ENCODE measurements at places on chromosomes 5 and 9.
A peak's percentile ranks its signal among the peaks of the same experiment; 100 is the strongest.

GRCh38 chr5:94901191-94901979, 282.9 kb downstream of the SLF1 start:
- no peak for DNase-seq

DNA sequence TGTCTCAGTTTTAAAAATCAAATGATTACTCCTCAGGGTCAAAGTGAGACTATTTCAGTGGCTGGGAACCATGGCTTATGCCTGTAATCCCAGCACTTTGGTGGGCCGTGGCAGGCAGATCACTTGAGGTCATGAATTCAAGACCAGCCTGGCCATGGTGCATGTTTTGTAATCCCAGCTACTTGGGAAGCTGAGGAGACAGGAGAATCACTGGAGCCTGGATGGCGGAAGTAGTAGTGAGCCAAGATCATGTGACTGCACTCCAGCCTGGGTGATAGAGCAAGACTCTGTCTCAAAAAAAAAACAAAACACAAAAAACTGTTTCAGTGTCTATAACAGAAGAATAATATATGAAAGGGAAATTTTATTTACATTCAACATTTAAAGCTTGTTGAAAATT, 182.9 kb downstream of the ARHGEF28 start:
- no peak for DNase-seq

- no peak for DNase-seq
These were observed 64.7 kb downstream of the SH3PXD2B start for GRCh38 chr5:172389578-172390112.

GRCh38 chr5:158807-159447, 32.4 kb upstream of the LRRC14B start:
- DNase-seq: no peak

GRCh38 chr5:37133939-37134338, 115.2 kb downstream of the CPLANE1 start:
- DNase-seq: no peak

- DNase-seq: no peak
These were observed 515.8 kb upstream of the ARRDC3 start for GRCh38 chr5:91898898-91899297.

- no peak for DNase-seq
These were observed 80.4 kb downstream of the GRAMD2B start for GRCh38 chr5:126503602-126504104.

DNA sequence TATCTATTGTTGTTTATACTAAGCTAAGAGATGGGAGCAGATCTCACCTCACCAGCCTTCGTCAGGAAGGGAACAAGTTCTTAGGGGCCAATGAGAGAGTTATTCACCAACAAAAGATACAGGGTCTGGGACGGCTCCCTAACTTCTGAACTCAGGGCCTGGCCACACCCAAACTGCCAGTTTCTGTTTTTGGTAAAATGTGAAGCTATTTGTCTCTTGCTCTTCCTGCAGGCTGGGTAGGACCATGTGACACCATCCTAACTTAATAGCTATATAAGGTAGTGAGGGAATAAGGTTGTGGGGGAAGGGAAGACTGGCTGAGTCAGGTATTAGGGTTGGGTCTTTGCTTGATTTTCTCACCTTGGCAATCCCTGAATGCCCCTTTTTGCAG, 480.5 kb downstream of the KDM4C start:
- no peak for DNase-seq

DNA sequence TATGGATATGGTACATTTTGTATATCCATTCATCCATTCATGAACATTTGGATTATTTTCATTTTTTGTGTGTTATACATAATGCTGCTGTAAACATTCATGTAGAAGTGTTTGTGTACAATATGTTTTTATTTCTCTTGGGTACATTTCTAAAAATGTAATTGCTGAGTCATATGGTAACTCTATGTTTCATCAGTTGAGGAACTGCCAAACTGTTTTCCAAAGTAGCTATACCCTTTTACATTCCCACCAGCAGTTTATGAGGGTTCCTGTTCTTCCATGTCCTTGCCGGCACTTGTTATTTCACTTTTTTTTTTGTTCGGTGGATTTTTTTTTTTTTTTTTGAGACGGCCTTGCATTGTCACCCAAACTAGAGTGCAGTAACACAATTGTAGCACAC, 54.0 kb upstream of the MCCC2 start:
- no peak for DNase-seq

DNA sequence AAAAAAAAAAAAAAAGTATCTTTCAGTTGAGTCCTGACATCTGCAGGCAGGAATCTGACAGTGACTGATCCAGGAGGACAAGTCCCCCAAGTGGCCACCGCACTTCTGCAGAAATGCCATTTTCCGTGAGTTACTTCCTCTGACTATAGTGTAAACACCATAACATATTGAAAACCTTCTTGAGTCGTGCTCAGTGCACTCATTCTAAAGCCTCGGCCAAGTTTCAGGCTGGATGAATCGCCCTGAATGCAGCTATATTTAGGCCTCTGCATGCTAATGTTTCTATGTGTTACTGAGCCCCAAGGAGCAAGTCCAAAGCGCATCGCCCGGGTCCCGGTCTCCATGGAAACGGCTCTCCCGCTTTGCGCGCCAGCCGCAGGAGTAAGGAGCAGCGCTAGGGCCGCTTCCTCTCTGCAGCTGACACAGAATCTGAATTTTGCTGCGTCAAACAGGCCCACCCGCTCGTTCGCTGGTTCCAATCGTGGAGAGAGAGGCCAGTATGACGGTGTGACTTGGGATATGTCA, 335.4 kb downstream of the MSX2 start:
- no peak for DNase-seq

DNA sequence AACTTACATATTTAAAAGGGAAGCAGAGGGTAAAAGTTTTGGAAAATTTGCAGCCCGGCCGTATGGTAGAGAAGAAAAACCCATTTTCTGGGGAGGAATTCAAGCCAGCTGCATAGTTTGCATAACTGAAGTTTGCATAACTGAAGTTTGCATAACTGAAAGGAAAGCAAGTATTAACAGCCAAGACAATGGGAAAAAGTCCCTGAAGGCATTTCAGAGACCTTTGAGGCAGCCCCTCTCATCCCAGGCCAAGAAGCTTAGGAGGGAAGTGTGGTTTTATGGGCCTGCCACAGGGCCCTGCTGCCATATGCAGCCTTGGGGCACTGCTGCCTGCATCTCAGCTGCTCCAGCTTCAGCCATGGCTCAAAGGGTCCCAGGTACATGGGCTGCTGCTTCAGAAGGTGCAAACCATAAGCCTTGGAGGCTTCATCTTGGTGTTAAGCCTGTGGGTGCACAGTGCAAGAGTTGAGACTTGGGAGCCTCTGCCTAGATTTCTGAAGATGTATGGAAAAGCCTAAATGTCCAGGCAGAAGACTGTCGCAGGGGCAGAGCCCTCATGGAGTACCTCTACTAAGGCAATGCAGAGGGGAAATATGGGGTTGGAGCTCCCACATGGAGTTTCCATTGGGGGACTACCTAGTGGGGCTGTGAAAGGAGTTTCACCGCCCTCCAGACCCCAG, 36.9 kb upstream of the CXCL14 start:
- DNase-seq: no peak

GRCh38 chr5:145292278-145292677, 542.9 kb downstream of the PRELID2 start:
- no peak for DNase-seq

DNA sequence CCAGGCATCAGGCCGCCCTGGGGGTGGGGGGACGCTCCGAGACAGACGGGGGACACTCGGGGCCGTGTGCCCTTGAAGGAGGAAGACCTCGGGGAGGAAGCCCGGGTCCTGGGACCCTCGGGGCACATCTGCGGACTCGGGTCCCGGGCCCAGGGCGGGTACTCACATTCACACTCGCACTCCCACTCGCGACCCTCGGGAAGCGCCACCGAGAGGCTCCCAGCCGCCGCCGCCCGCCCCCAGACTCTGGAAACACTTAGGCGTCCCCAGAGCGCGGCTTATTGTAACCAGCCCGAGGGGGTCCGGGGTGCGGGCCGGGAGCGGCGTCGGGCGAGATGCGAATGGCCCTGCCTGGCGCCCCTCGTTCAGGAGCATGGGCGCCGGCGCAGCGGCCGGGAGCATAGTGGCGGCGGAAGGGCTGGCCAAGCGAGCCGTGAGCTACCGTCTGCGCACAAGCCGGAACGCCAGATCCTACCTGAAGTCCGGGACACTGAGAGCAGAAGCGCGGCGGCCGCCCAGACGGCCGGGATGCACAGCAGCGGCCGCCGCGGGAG, 559 bp downstream of the ROR2 start:
- DNase-seq: no peak

GRCh38 chr9:98989036-98990000, 45.6 kb downstream of the COL15A1 start:
- DNase-seq: peak; percentile 99

DNA sequence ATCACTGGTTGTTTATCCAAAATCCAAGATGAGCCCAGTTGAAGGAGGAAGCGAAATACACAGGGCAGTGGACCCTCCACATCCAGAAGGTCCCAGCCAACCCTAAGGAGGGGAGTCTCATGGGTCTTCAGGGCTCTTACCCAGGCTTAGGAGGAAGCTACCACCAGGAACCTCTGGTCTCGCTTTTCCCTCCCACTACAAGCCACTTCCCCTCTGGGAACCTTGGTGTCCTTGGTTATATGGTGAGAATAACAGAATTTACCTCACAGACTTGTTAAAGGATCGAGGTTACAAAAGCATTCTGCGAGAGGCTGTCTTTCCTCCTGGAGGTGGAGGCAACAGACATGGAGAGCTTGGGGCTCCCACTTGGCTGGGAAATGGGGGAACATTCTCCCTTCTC, 3.4 kb downstream of the HIGD2A start:
- no peak for DNase-seq

GRCh38 chr5:23451156-23451555, 56.3 kb upstream of the PRDM9 start:
- no peak for DNase-seq

GRCh38 chr5:133967698-133968203, 674 bp downstream of the C5orf15 start:
- no peak for DNase-seq

- no peak for DNase-seq
These were observed 151.6 kb downstream of the SYK start for GRCh38 chr9:90953200-90953599.

GRCh38 chr5:9440517-9440916, 105.4 kb downstream of the SEMA5A start:
- DNase-seq: no peak

DNA sequence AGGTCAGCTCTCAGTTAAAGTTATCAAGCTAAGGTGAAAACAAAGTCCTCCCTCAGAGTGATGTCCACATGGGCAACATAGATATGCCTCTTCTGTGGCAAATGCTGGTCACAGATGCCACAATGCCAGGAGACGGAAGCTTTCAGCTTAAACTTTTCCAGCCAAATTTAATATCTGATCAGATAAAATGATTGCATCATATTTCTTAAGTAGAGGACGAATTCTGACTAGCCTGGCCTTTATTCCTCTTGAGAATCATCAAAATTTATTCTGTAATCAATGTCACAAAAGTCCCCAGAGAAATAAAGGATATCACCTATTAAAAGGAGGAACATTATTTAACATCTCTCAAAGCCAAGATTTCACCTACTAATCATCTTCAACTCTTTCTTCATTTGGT, 161.9 kb downstream of the MARCHF11 start:
- no peak for DNase-seq

GRCh38 chr5:17255471-17256021, 38.1 kb downstream of the BASP1 start:
- DNase-seq: no peak

- DNase-seq: no peak
These were observed 937 bp upstream of the MACROH2A1 start for GRCh38 chr5:135399794-135400542.

GRCh38 chr5:176365351-176366231, at the start of gene ARL10:
Gene ARL10, plus strand, starts transcription at chr5:176365487. Its CDS starts 77 bp downstream, at chr5:176365564.
- no peak for DNase-seq

- DNase-seq: no peak
These were observed 111.3 kb upstream of the SAP30L start for GRCh38 chr5:154334406-154335064.

DNA sequence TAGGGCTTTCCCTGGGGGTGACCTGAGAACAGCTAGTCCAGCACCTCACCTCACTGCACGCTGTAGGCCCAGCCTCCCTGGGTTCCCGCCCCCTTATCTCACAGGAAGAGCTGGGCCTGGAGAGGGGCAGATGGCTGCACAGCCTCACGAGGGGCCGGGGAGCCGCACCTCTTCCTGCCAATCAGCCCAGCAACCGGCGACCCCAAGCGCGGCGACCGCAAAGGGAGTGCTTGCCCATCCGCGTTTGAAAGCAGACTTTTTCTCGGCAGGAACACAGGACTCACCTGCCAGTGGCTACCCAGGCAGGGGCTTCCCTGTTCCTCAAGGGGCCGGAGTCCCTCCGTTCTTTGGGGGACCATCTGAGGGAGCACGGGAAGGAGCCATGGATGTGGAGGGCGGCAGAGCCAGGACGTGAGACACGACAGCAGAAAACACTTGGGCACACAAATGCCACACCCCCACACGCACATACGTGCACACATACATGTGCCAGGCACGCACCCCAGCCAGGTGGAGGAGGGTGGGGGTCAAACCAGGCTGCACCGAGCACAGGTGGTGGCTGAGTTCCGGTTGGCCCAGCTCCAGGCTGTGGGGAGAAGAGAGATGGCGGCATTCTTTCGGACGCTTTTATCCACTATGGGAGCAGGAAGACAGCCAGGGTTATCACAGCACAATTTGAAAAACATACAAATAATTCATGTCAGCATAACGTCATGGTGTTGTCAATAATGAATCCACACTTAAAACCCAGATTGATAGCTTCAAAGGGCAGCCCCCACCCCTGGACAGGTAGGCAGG, 11.3 kb downstream of the TMEM250 start:
- no peak for DNase-seq

DNA sequence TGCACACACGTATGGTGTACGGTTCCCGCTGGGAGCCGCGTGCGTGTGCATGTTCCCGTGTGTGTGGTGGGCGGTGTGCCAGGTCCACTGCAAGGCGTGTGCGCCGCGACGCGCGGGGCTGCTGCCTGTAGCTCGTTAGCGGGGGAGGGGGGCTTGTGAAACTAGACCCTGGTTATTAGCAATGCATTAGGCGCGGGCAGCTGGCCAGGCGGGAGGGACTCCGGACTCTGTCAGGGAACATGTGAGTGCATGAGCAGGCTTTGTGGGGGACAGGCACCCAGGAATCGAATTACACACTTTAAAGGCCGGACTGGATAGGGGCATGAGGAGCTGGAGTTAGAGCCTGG, 32.2 kb upstream of the ENHO start:
- DNase-seq: no peak

DNA sequence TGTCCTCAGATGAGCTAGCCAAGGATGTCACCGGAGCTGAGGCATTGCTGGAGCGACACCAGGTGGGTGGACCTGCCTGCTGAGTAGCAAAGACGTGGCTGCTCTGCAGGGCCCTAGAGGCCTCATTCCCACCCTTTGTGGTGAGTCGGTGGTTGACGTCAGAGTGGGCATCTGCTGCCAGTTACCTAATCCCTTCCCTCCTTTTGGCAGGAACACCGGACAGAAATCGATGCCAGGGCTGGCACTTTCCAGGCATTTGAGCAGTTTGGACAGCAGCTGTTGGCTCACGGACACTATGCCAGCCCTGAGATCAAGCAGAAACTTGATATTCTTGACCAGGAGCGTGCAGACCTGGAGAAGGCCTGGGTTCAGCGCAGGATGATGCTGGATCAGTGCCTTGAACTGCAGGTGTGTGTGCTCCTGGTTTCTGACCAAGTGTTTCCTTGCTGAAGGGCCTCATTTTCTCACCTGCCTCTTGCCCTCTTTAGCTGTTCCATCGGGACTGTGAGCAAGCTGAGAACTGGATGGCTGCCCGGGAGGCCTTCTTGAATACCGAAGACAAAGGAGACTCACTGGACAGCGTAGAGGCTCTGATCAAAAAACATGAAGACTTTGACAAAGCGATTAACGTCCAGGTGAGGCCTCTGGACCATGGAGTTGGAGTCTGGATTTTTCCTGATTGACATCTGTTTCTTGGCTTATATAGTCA, 48.9 kb downstream of the DYNC2I2 start:
- DNase-seq: no peak

GRCh38 chr9:92292338-92293074, 991 bp downstream of the IARS1 start:
- DNase-seq: no peak

All from brain pericyte (primary cell).